AG04450 (cell line): ENCODE measurements at places on chromosomes 7 and 10.

DNA sequence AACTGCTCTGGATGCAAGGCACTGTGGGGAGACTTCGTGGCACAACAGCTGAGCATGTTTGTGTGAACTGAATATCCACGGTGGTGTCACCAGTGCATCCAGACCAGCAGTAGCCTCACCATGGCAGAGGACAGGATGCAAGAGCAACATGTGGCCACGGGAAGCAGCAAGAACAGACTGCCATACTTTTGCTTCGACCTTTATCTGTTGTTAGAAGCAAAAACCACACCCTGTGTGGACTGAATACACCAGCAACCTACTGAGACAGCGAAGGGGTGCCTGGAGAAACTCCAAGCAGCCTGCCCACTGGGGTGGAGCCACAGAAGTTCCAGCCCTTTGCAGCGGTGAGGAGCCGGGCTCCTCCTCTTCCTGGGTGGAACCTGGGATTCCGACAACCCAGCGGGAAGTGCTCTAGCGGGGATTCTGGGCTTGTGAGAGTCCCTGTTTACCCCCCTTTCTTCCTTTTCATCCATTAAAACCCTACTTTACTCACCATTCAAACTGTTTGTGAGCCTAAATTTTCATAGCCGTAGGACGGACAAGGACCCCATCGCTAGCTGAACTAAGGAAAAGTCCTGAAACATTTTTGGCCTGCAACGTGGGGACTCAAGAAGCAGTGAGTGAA, 584.9 kb downstream of the GRM8 start:
- DNase-seq = no peak

DNA sequence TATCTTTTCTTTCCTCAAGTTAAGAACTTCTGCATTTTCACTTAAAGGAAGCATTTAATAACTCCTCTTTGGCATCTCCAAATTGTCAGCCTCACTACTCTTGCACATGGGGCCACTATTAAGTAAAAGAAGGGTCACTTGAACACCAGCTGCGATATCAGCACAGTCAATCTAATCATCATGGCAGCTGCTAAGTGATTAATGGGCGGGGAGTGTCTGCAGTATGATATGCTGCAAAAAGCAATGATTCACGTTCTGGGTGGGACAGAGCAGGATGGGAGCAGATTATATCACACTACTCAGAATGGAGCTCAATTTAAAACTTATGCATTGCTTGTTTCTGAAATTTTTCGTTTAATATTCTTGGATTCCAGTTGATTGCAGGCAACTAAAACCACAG, 447.4 kb upstream of the PFKP start:
- DNase-seq = no peak

DNA sequence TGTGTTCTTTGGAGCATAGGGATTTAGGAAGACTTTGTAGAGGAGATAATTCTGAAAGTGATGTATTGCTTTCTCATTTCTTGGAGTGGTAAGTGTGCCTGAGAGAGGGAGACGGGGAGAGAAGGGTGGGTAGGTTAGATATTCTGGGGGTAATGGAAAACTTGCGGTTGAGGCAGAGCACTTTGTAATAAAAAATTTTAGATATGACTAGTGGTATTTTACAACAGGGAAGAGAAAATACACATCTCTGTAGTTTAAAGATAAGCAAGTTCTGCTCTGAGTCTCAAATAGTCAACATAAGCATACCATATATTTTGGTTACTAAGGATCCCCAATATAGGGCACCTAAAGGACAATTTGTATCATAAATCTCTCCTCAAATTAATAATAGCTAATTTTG, 6.6 kb downstream of the VPS50 start:
- DNase-seq = no peak

DNA sequence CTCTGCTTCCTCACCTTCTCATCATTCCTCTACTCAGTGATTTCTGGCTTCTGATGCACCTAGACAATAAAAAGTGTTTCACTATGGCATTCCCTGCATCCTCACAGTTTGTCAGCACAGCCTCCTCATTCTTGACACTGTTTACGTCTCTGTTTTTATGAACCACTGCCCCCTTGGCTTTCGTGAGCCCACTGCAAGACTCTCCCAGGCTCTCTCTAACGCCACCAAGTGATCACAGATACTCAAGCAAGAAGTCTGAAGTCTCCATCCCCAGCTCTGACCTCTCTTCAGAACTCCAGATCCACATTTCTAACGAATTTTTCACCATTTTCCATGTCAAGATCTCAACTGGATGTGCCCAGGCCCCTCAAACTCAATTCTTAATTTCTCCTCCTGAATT, 8.9 kb downstream of the SLC16A9 start:
- no peak for DNase-seq

- no peak for DNase-seq
Measured at GRCh38 chr7:135990258-135990657, 13.1 kb upstream of the MTPN start.

DNA sequence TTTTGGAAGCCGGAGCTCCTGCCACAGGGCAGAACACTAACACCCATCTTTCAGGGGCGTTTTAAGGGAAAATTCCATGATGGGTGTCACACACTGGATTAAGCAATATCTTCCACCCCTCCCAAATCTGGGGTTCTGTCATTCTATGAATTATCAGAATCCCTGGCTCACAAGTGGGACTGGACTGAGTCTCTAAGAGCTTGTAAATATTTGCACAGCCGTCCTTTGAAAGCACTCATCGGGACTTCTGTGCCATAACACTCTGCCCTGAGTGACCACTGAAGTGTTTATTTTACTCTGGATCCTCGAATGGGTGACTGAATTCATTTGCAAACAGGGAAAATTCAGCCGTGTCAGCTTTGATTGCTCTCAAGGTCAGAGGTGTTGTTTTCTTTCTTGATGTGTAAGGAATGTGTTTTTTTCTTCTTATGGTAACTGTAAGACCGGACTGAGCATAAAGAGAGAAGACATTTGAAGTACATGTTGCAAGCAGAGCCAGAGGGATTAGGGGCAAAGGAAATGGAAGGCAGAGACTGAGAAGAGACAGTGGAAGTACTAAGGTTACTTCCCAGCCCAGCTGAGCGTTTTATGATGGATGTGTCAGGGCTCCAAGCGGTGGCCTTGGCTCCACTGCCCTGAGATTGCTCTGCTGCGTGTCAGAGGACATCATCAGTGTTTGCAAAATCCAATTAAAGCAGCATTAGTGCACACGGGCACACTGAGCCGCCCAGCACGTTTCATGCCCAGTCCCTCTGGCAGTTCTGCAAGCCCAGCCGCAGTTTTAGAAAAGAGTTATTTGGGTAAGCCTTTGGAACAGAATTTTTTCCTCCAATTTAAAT, 17.7 kb upstream of the GTPBP4 start:
- no peak for DNase-seq

DNA sequence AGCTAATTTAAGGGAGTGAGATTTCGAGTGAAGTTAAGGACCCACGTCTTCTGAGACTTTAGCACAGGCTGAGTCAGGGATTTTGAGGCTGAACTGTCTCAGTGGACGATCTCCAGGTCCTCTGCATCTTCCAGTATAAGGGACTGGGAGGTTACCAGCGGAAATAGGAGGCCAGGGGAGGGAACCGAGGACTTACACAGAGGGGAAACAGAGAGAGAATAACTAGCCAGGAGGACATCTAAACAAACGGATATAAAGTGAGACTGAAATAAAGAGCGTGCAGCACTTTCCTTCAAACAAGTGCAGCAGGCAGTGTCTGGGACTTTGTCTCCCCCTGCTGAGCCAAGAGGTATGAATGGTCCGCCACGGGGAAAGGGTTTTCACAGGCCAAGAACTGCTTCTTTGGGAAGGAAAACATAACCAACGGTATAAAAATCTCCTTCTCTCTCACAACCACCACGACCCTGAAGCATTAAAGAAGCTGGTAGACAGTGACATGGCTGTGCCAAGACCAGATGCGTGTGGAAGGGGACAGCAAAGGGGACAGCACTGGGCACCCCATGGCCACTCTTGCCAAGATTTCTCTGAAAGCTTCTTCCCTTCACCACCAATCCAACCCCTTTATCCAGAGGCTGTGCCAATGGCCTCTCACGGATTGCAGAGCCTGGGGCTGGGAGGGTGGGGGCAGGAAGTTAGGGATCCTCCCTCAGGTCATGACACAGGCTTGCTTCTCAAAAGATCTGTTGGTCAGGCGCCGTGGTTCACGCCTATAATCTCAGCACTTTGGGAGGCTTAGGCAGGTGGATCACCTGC, 72.0 kb downstream of the SLC37A3 start:
- peak; percentile 39 for DNase-seq
